HS-27A (cell line): ENCODE measurements at places on chromosomes 7 and 10.

- DNase-seq, result no peak
Measured at GRCh38 chr10:131653554-131654470, 247.0 kb upstream of the PPP2R2D start.

DNA sequence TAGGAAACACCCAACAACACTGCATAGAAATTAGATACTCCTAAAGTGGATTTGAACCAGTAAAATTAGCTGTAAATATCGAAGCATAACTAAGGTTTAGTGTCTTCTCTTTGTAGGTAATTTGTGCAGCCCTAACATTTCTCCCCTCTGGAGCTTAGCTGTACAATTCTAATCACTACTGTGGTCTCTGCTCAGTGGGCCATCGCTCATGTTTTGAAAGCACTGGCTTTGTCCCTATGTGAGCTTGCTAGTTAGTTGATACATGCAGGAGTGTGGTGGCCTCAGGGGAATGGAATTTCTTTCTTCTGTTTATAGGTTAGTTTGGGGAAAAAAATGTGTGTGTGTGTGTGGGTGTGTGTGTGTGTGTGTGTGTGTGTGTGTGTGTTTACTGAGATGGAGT, 373.1 kb downstream of the DPP6 start:
- DNase-seq, result no peak

DNA sequence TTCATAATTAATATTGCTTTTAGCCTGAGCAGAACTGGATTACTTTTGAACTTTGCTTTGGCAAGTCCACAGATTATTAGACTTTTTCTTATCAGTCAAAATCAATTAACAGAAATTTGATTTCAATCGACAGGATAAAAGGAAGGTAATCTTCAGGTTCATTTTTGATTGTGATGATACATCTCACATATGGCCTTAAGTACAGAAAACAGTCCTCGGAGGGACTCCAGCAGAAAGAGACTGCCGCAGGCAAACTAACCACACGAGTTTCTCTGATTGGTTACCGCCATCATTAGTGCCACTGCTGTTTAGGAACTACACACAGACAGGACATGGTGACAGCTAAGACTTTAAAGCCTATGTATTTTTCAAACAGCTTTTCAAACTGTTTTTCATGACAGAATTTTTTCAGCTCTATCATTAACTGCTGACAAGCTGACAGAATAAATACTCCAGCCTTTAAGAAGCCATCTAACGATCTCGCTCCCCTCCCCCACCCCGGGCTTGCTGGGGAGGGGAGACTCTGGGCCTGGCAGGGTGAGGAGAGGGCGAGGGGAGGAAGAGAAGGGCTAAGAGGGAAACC, 668.2 kb downstream of the KCNMA1 start:
- no peak for DNase-seq

DNA sequence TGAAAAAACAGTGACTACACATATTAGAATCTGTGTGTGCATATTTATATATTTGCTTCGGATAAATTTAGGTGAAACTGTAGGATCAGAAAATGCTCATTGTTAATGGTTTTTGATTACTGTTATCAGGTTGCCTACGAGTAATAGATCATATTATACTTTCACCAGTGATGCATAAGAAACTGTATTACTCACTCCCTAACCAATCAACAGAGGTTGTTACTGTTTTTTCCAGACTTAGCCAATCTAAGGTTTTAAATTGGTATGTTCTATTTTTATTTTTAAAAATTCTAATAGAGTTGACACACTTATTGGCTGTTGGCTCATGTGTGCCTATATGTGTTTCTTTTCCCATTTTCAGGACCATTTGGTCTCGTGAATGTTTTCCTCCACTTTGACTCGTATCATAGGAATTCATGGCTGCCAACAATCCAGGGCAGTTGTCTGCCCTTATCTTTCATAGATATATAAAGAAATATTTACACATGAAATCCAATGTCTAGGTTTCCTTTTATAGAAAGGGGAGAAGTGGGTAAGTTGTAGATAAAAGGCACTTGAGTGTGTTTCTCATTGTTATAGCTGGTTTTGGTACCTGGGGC, 59.2 kb downstream of the ANLN start:
- no peak for DNase-seq

GRCh38 chr10:43344051-43344450, 27.4 kb upstream of the FXYD4 start:
- no peak for DNase-seq

DNA sequence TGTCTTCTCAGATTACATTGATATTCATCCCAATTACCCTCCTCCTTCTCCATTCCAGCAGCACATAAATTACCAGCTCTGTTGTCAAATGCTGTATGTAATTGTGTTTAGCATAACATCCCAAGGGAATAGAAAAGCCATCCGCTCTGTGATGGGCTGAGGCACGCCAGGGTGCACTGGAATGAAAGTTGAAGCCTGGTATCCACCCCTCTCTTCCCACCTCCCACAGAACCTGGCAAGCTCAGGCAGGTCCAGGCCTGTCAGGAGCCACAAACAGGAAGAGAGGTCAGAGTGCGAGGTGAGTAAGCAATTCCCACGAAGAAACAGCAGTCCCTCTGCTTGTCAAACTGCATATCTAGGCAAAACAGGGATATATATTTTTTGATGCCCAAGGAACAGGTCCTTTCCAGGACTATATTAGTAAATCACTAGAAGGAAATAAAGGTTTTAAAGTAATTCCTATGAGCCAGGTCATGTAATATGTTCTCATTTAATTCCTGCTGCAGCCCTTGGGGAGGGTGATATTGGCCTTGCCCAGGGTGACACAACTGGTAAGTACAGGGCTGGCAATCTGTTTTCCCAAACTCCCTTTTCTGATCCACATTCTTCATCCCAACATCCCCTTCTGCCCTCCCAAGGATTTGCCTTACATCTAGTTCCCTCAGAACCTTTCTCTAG, 155.6 kb upstream of the GHITM start:
- DNase-seq, result no peak

- no peak for DNase-seq
Measured at GRCh38 chr7:27173956-27174873, at the start of gene HOXA10. TSS of gene HOXA10 (minus strand) at chr7:27174320. CDS start at chr7:27174306, 14 bp downstream.

DNA sequence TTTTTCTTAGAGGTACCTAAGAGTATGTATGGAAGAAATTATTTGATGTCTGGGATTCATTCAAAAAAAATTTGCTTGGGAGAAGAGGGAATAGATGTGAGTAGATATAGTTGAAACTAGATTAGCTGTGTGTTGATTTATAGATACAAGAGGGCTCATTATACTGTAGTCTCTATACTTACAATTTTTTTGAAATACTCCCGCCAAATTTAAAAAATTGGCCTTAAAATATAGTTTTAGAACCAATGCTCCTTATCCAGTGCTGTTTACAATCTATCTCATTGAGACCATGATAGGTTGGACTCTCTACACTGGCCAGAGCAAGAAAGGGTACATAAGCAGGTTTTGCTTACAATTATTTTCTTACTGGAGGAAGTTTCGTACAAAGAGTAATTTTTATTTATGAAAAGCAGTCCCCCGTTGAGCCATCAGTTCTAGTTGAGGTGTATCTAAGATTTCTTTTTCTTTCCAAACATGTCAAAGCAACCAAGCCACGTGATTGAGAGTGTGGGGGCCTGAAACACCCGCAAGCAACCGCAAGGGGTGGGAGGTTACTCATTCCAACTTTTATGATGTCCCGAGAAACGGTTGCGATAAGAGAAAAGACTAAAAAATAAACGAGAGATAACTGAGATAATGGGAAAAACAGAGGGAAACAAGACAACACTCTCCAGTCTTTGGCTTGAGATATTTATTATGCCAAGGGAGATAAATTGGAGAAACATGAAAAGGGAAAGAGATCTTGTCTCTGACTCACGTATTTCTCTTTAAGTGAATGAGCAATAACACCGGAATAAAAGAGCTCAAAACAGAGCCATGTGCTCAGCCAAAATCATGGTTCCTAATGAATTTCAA, 729.2 kb downstream of the LRMDA start:
- DNase-seq, result no peak

DNA sequence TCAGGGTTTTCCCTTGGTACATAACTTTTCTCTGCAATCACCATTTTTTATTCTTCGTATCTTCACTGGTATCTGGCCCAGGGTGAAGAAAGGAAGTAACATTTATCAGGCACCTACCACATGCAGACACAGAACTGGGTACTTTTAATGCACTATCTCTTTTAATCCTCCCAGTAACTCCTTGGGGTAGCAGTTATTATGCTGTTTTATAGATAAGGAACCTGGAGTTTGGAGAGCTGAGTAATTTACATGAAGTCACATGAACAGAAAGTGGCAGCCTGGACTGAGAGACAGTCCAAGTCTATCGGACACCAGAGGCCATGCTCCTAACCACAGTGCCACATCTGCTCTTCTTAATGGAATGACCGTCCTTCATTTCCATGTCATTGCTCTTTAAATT, 117.1 kb upstream of the PODXL start:
- no peak for DNase-seq

DNA sequence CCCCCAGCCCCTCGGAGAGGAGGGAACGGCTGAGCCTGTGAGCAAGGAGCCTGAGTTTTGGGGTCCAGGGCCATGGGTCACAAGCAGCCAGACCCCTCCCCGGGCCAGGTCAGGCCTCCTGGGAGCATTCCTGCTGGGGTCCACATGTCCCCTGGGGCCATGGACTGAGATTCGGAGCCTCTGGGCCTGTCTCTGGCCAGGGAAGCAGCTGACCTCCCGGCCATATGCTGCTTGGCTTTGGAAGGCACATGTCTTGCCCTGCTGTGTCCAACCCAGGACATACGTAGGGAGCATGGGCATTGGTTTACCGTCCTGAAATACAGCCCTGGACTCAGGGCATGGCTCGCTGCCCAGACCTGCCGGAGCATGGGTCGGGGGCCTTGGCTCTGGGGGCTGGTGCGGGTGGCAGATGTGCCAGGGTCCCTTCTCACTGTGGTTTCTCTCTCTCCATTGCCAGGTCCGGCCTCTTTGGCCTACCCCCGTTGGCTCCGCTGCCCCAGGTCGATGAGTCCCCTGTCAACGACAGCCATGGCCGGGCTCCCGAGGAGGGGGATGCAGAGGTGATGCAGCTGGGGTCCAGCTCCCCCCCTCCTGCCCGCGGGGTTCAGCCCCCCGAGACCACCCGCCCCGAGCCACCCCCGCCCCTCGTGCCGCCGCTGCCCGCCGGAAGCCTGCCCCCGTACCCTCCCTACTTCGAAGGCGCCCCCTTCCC, 7.3 kb downstream of the PWWP2B start:
- DNase-seq, result no peak

DNA sequence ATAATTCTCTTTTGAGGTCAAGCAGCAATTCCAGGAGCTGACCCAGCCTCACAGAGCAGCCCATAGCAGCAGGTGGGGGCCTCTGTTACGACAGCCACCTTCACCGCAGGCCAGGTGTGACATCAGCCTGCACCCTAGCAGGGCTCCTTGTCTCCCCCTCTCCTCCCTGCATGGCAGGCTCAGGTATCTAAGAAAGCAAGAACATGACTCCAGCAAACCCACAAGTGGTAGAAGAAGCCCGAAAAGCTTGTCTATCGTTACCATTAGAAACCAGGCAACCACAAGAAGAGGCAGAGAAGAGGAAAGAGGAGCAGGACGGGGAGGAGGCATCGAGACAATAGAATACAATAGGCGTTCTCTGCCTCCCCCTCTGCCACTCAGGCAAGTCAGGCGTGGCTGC, 104.0 kb upstream of the PRR15 start:
- no peak for DNase-seq

DNA sequence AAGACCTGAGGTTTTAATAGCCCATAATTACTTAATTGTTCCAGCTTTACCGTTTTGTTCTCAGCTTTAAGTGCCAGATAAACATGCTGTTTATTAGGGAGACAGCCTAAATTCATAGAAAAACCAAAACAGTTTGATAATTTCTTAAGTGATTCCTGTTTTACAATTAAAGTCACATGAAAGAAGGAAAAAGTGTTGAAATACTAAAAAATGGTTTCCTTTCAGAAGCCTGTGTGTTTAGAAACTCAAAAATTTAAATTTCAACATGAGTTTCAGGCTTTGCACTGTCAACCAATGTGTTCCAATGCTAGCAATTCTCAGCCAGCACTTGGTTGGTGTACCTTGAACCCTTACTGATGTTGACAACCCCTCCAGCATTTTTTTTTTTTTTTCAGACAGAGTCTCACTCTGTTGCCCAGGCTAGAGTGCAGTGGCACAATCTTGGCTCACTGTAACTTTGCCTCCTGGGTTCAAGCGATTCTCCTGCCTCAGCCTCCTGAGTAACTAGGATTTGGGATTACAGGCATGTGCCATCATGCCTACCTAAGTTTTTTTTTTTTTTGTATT, 135.3 kb downstream of the ICA1 start:
- DNase-seq, result no peak

GRCh38 chr7:11831736-11832495, at the start of gene THSD7A:
TSS of gene THSD7A (minus strand) at chr7:11832198. CDS start at chr7:11831946, 252 bp downstream.
- DNase-seq, result no peak

GRCh38 chr7:2779051-2779450, 65.1 kb downstream of the GNA12 start:
- no peak for DNase-seq

GRCh38 chr7:90708841-90709317, 112.8 kb downstream of the CDK14 start:
- no peak for DNase-seq

GRCh38 chr10:95506056-95506737, 55.0 kb downstream of the SORBS1 start:
- no peak for DNase-seq

- DNase-seq, result no peak
Measured at GRCh38 chr7:29499932-29500331, 63.7 kb upstream of the PRR15 start.

DNA sequence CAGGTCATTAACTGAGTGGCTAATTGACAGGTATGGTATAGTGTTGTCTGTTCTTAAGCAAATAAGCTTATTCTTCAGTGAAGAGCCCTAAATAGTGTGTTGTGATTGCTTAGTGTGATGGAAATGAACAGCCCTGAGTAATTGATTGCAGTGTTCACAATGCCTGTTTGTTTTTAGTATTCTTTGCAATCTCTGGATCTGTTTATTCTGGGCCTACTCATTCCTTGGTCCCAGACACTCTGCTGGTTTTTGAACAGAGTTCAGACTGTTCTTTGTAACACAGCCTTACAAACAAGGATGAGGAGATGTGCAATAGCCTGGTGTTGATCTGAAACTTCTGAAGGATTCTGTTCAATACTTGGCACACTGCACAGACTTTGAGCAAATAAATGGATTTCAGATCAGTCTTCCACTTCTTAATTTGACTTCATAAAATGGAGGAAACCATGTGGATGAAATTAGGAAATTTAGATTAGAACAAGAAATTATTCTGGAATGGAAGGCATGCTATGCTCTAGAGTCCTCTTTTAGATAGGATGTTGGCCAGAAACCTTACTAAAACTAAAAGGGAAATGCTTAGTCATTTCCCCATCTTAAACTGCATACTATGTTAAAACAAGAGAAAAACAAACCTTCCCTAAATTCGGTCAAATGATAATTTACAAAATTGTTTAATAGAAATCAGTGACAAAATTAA, 444.2 kb upstream of the SEMA3D start:
- DNase-seq, result no peak

- no peak for DNase-seq
Measured at GRCh38 chr10:128122931-128123330, 3.3 kb downstream of the MKI67 start.

GRCh38 chr7:116417593-116418345, 81.8 kb upstream of the CAV2 start:
- no peak for DNase-seq
